Pancreas (tissue), 10 donors: ENCODE measurements at places on chromosomes 7 and 10.

DNA sequence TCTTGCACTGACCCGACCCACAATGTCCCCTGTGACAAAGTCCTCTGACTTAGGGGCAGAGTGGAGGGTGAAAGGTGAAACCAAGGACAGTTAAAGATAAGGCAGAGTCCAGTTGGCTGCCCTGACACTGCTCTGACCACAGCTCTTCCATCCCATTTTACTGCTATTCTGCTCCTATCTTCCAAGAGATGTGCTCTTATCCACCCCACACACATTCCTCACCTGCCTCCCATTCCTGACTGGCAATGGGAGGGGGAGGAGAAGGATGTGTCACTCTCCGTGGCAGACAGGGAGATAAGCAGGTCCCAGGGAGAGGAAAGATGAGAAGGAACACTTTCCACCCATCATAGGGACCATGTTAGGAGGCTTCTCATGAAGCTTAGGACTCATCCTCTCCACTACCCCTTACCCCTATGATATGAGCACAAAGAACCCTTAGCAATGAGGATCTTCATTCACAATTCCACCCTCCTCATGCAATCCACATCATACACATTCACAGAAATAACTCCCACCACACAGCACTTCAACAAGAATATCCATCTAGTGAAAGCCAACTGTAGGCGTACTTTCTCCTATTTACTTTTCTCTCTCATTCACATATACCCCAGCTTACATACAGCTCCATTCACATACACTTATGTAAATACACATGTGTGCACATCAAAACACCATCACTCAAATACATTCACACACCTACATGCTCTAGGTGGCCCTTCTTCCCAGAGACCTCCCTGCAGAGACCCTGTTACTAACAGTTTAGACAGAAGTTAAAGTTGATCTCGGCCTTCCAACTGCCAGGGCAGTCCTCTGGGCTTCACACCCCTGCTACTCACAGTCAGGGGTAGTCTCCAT, 6.6 kb downstream of the SYNPO2L start:
- DNase-seq = no peak
- no peak overlapping the region for H3K27ac ChIP-seq
- H3K4me3 ChIP-seq = no peak overlapping the region
- no peaks in the 10 kb centered on the region for H3K27me3 ChIP-seq
- H3K4me1 ChIP-seq = no peaks in the 10 kb centered on the region
- H3K36me3 ChIP-seq = no peaks in the 10 kb centered on the region

DNA sequence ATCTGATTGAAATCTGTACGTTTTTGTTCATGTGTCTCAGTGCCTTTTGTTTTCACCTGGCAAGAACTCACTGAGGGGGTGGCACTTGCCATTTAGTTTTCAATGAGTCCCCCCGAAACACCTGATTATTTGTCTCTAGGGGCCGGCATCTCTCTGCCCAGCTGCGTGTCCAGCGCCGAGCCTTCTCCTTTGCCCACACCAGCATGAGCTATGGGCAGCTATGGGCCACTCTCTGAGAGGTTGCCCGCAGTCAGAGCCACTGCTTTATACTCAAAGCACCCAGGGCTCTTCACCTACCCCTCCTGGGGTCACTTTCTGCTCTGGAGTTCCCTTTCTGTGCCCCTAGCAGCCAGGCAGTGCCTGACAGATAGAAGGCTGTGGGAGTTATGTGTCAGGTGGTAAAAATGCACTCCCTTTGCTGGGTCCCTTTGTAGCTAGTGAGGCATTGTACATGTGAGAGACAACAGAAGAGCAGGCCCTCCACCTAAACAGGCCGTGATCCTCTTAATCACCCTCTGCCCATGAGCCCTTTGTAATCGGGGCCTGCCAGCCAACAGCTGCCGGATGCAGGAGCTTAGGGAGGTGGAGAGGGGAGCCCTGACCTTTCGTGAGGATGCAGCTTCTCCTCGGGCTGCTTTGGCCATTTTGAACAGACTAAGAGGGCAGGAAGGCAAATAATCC, 133.1 kb upstream of the NPS start:
- no peaks in the 10 kb centered on the region for H3K4me1 ChIP-seq
- no peak for DNase-seq

- H3K4me1 ChIP-seq = no peaks in the 10 kb centered on the region
- H3K36me3 ChIP-seq = no peaks in the 10 kb centered on the region
- no peak for DNase-seq
- no peaks in the 10 kb centered on the region for H3K27me3 ChIP-seq
- no peak overlapping the region for H3K4me3 ChIP-seq
- no peak overlapping the region for H3K27ac ChIP-seq
Observed at GRCh38 chr10:11697718-11698527, 44.3 kb upstream of the ECHDC3 start.

DNA sequence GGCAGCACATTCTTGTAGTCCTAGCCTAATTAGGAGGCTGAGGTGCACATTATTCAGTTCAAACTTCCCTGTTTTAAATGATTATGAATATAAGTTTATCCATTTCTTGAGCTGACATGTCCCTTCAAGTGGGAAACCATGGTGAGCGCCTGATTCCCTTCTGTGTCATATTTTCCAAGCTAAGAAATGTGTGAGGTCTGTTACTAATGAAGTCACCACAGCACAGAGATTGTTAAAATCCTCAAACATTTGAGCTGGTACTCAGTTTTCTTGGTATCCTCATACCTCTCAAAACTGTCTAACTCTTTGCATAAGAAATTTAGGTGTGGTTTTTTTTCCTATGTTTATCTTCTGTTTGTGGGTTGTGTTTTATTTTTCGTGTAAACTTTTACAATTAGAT, 926.8 kb downstream of the GATA3 start:
- no peaks in the 10 kb centered on the region for H3K36me3 ChIP-seq
- no peak overlapping the region for H3K4me3 ChIP-seq
- no peak for DNase-seq
- no peaks in the 10 kb centered on the region for H3K27me3 ChIP-seq
